ENCODE measurements at places on chromosomes 16 and 17.

GRCh38 chr16:88316941-88317612 is 65.7 kb upstream of the ZNF469 start:
- DNase-seq: no peak

DNA sequence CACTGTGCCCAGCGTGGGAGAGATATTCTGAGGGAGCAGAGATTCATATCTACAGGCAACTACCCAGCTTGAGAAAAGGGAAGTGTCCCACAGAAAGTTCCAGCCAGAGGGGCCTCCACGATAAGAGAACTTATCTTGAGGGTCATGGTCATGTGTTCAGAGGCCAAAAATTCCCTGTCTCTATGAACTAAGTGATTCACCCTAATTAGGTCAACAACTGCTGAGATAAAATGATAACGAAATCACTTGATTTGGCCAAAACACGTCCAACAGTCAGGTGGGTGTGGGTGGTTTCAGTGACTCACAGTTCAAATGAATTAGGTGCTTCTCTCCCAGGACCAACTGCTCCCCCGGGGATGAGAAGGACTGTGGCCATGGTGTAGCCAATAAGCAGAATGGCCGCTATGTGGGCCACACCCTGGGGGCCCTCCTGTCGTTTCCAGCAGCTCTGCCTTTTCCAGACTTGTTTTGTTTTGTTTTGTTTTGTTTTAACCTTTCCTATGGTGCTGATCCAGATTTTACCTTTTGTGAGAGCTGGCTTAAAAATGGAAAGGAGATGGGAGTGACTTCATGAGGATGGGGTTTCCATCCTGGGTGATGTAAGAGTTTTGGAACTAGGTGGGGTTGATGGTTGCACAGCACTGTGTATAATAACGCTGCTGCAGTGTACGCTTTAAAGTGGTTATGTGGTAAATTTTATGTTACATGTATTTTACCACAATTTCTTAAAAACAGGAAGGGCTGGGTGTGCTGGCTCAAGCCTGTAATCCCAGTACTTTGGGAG is 8.7 kb downstream of the DNAI2 start:
- no peak for DNase-seq

GRCh38 chr16:76268824-76269223 is 8.4 kb upstream of the CNTNAP4 start:
- DNase-seq: no peak

DNA sequence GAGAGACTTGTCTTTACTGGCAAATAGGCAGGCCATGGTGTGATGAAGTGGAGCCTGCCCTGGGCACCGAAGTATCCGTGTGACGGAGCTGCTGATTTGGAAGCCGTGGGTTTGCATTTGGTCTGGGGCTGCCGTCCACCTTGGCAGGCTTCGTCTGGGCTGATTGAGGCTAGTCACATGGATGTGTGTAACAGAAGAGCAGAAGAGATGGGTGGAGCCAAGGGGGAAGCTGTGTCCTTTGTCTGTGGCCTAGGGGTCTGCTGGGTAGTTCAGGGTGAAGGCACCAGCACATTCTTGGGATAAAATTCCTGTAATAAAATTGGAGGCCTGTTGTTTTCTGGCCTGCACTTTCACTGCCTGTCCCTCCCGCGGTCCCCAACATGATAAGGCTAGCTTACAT is 106.1 kb downstream of the AATF start:
- no peak for DNase-seq

GRCh38 chr16:82119405-82119804 is 50.6 kb downstream of the MPHOSPH6 start:
- no peak for DNase-seq

GRCh38 chr17:76816590-76817135 is 51.5 kb upstream of the MGAT5B start:
- DNase-seq: no peak

DNA sequence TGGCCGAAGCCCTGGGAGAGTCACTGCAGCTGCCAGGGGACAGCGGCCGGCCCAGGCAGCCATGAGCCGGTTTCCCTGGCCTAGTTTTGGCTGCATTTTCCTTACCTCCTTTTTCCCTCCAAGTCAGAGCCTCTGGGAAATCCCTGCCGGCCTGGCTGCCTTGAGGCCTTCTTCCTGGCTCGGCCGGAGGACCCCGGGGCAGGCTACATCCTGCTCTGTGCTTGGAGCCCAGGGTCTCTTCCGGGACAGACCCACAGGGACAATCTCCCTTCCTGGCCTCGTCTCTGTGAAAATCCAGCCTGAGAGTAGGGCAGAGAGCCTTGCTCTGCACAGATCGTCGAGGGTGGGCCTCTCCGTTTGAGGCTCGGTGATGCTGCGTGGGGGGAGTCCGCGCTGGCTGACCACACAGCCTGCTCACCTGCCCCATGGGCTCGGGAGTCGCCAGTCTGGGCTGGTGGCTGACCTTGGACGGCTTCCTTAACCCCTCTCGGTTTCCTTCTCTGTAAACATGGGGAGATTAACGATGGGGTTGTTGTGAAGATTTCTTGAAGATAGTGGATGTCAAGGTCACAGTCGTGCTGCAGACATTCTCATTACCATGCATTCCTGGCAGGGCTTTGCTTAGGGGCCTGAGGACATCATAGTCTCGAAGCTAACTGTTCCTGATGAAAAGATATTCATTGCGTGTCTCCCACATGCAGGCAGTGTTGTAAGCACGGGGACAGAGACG is 34.8 kb upstream of the CIBAR2 start:
- DNase-seq: no peak

DNA sequence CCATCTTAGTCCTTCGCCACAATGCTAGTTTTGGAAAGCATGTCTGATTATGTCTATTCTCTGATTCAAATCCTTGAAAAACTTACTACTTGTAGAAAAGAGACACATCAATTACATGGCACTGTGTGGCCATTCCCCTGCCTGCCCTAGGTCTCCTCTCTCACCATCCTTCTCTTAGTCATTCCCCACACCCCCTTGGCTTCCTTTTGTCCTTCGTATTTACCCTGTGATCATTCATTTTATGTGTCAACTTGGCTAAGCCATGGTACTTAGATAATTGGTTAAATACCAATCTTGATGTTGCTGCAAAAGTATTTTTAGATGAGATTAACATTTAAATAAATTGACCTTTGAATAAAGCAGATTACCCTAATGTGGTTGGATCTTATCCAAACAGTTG is 122.9 kb upstream of the CDH11 start:
- DNase-seq: no peak

DNA sequence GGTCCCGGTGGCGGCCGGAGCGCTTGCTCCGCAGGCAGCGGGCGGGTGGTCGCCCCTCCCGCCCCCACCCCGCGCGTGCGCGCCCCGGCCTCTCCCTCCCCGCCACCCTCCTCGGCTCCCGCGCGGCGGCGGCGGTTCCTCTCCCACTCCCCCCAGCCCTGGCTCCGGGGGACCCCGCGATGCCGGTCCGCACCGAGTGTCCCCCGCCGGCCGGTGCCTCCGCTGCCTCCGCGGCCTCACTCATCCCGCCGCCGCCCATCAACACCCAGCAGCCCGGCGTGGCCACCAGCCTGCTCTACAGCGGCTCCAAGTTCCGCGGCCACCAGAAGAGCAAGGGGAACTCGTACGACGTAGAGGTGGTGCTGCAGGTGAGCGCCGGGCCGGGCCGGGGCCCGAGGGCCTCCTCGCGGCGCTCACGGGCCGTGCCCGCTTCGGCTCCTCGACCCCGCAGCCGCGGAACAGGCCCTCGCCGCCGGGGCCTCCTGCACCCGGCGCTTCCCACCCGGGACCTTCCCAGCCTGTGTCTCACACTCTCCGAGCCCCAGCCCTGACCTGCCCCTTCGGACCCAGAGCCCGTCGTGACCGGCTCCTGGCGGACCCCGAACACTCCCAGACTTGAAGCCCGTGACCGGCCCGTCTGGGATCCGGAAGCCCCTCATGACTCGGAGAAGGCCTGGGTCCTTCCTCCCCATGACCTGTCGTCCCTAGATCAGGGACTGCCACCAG is 490 bp downstream of the GID4 start:
- DNase-seq: peak; percentile 42

GRCh38 chr17:79874329-79874981 is 35.2 kb upstream of the CBX4 start:
- DNase-seq: no peak

DNA sequence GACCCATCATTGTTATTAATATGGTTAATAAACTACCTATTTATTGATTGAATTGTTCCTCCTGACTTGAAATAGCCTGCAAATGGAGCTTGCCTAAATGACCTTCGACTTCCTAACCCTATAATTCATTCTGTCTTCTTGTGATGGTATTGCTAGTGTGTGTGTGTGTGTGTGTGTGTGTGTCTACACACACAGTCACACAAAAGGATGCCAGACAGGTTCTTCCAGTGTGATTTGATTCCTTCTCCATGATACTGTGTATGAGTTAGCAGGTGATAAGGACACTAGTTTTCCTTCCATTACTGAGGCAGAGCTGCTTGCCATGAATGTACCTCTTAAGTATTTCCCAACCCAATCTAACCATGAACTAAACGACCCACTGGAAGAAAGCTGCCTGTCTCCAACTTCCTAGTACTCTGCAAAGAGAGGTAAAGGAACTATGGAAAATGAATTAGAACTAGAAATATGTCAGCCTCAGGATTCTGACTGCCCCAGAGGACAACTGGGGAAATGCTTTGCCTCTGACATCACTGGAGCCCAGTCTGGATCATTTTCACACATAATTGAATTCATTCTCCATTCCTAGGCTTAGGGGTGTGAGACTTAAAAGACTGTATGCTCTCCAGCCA is 3.5 kb upstream of the CDC6 start:
- DNase-seq: no peak

- no peak for DNase-seq
These were observed 621.8 kb upstream of the ZFHX3 start for GRCh38 chr16:73669535-73670274.

DNA sequence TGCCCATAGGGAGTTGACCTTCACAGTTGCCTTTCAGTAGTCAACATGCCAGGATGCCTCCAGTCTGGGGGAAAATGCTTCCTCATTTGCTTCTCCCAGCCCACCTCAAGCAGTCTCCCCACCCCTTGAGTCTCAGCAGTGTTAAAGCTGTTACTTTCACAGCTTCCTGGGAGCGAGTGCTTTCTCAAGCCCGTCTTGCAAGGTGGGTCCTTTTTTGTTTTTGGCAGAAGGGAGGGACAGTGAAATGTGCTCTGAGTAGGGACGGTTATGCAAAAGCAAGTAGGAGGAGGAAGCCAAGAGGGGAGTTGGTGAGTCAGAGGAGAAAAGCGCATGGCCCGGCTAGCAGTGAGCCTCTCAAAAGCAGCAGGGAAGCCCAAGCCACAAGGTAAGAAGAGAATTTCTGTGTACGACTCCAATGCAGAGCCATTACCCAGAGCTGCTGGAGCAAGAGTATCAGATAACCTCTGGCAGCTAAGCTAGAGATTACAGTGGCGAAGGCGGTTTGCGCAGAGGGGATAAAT is at the start of gene CHST4:
TSS of gene CHST4 (plus strand) at position 316 of the 521 bp plus-strand sequence. CDS start 10,252 bp downstream, outside the sequence.
- DNase-seq: no peak

- no peak for DNase-seq
These were observed 1.2 kb upstream of the MT2A start for GRCh38 chr16:56607109-56607618.

- no peak for DNase-seq
These were observed at the start of gene ADAP2 for GRCh38 chr17:30921544-30922196. TSS of gene ADAP2 (plus strand) at chr17:30921945. CDS start at chr17:30922015, 70 bp downstream.

DNA sequence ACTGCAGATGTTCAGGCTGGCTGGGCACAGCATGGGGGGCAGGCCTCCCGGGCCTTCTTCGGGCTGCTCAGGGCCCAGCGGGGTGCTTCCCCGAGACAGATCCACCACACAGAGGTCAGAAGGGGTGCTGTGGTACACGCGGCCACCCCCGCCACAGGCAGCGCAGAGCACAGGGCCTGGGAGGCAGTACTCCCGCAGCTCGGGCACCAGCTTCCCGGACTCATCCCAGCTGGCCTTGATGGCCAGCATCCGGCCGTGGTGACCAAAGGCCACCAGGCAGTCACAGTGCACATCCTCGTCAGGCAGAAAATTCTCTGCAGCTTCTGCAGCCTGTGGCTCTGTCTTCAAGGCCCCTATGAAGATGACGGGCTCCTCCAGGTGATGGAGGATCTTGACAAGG is 1.9 kb downstream of the FAAP100 start:
- DNase-seq: no peak

DNA sequence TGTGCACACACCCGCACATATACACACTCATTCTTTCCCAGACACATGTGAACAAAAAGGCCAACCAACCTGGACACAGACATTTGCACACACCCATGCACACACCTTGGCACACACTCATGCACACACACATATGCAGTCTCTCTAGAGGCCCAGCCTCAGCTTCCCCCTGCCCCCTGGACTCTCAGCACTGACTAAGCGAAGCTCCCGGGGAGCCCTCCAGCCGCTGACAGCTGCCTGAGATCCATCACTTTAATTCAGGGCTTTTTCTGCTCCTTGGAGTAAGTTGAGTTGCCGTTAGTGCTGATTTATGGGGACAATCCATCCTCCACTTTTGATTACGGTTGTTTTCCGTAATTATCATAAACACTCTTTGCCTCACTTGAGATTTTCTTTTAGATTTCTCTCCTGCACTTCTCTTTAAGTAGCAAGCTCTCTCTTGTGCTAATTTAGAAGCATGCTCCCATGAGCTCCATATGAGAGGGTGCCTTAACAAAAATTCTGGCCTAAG is 158.6 kb upstream of the CDC42EP4 start:
- no peak for DNase-seq

DNA sequence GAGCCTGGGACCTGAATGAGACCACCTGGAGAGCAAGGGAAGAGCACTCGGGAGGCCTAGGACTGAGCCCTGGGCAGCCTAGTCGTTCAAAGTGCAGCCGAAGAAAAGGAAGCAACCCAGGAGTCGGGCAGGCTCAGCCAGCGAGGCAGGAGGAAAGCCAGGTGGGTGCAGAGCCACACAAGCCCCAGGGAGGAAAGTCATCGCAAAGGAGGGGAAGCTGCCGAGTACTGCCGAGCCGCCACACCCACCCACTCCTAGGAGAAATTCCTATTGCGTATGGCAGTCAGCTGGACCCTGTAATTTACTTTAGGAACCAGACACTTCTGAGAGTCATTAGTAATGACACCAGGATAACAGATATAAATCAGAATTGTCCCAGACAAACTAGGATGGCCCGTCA is 187.6 kb downstream of the KATNIP start:
- DNase-seq: no peak

GRCh38 chr17:50210240-50211225 is 9.1 kb upstream of the COL1A1 start:
- no peak for DNase-seq

GRCh38 chr16:3950343-3951193 is 70.1 kb upstream of the CREBBP start:
- no peak for DNase-seq

GRCh38 chr17:55238931-55239297 is 25.8 kb upstream of the HLF start:
- no peak for DNase-seq

- no peak for DNase-seq
These were observed 47.6 kb upstream of the RBBP6 start for GRCh38 chr16:24491731-24492130.

Measured in substantia nigra (tissue), 51 donors.